Left lobe of liver (tissue), 2 donors: ENCODE measurements at places on chromosomes 11 and 22. TPM values are rescaled to one million over a fixed set of nuclear protein-coding genes. Genes with fewer than 3 reads are reported as not detected.

KRTAP5-8 gene
- total RNA-seq, result 0.25 TPM

MED19 gene
- total RNA-seq, result 6.1 TPM

MMP7 gene
- total RNA-seq, result 1.5 TPM

- no peak for DNase-seq
These were observed 59.2 kb downstream of the DEUP1 start for GRCh38 chr11:93389737-93390136.

DNA sequence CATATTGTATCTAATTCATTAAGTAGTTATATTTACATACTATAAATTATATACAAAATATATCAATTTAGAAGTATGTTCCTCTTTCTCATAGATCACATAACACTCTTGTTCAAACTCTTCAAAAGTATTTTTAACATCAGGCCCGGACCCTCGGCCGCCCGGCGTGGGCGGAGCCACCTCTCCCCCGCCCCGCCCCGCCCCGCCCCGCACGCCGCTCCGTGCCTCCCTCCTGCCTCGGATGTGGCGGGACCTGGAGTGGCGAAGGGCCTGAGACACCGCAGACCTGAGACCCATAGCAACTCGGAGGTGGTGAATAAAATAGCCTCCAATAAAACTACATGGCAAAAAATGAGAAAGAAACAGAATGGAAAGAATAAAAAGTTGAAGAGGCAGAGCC, 105.9 kb upstream of the BDNF start:
- DNase-seq, result no peak

DNA sequence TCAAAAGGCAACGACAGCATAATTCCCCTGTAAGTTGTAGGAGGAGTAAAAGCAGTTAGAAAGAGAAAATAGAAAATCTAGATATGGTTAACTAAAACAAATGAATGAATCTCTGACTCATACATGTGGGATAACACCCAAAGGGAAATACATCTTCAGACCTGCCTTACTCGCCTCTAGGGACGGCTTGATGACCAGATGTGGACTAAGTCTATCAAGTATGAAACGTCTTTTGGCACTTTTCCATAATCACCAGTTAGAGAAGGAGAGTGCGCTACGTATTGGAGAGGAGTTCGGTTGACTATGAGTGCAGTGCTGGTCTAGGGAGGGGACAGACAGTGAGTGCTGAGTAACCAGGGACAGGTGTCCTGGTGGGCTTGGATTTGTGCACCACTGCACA, 459.9 kb downstream of the OPCML start:
- DNase-seq, result no peak
